ENCODE measurements at places on chromosomes 1 and 21.

DNA sequence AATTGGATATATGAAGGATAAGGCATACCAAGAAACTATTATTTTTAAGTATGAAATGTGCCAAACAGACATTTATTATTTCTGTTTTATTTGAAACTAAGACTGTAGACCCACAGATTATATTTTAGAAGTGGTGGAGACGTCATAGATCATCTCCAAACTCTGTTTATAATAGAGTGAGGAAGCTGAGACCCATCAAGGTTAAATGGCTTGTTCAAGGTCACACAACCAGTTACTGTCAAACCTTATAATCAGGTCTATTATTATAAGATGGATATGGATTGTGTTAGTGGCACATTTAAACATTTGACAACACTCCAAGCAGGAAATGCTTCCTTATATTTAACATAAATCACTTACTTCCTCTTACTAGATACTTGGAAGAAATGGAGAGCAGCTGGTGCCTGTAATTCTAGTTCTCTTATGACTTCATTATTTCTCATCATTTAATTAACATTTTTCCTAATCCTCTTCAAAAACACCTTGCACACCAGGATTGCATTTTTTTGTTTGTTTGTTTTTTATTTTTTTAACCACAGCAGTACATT, 117.0 kb downstream of the NEK7 start:
- DNase-seq, result no peak

GRCh38 chr1:15997637-15998280, 6.3 kb upstream of the SRARP start:
- DNase-seq, result no peak

DNA sequence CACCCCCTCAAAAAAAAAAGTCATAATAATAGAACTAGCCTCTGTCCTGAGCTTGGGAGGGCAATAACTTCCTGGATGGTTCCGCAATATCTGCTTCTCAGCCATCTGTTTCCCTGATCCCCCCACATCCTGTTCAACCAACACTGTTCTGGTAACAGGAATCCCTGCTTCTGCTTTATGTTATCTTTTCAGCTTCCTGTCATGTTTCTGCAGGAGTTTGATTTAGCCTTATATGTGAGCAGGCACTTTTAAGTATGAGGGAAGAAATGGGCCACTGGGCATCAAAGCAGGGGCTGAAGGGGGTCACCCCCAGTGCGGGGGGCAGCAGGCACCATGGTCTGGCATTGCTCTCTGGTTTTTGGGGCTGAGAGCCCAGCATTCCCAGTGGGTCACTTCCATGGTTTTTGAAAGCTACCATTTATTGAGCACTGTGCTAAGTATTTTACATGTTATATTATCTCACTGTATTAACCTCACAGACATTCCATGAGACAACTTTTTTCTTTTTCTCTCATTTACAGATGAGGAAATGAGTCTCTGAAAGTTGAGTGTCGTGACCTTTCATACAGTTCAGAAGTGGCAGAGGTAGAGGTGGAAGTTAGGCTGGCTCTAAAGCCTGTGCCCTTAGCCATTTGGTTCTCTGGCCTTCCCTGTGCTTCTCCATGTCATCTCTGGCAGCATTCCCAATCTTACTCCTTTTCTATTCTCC, 61.9 kb downstream of the DNTTIP2 start:
- DNase-seq, result no peak

- DNase-seq, result no peak
Observed at GRCh38 chr1:18175051-18175450, 67.5 kb downstream of the IGSF21 start.

- DNase-seq, result no peak
Observed at GRCh38 chr1:107870696-107871095, 94.3 kb downstream of the VAV3 start.

DNA sequence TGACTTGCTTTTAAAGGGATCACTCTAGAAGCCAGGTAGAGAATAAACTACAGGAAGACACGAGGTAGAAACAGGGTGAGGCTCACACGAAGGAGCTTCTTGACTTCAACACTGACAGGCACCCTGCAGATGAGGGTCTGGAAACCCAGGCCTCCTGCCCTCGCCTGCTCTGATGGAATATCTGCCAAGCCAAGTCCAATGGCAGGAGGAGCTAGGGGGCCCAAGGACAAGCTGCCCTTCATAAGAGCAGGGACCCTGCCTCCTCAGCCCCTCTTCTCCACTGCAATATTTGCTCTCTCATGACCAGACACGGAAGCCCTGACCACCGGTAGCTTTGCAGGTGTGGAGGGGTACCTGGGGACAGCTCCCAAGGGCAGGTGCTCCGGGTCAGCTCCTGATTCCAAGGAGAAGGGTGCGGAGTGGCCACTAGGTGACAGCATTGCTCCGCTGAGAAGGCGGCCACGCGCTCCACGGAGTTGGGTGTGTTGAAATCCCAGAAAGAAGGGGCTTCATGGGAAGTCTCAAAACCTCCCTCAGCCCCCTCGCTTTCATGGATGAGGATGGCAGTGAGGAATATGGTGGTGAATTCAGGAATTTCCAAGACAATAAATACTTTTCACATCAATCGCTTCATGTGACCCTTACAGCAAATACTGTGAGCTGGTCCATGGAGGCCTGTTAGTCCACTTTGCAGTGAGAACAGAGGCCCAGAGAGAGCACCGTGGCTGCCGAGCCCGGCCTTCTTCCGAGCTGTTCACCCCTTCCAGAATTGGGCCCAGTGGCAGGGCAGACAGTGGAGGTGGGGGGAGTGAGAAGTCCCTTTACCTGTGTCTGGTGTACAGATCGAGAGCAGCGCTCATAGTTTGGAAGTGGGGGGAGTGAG, 33.2 kb upstream of the PAX7 start:
- DNase-seq, result peak; percentile 10

GRCh38 chr21:32237021-32237420, 41.8 kb downstream of the MIS18A start:
- no peak for DNase-seq

- no peak for DNase-seq
Observed at GRCh38 chr1:172085317-172085716, 244.0 kb downstream of the DNM3 start.

DNA sequence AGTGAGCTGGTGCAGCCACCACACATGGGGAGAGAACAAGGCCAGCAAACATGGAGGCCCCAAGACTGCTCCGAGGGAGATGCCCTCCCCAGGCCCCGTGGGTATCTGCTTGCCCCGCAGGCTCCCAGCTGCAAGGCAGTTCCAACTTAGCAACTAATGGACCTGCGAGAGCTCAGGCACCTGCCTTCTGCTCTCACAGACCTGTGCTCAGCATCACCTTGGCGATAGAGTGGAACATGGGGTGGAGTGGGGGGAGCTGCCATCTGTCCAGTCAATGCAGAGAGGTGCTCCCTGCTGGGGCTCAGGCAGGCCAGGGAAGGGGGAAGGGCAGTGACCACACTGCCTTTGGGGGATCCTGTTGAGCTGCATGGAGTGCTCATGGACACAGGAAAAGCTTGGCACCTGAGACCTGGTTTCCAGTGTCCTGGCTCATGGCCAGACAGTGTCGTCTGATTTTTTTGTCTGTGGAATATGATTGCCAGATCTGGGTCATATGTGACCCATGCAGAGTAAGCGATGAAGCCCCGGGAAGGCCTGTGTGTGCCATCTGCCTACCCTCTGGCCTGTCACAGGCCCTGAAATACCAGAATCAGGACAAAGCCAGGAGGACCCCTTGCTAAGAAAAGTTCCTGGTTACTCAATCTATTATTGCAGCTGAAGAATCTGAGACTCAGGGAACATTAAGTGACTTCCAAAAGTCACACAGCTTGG, 39.9 kb upstream of the TENT5C start:
- no peak for DNase-seq

- no peak for DNase-seq
Observed at GRCh38 chr21:38165466-38166172, 91.2 kb upstream of the KCNJ15 start.

GRCh38 chr1:223088713-223089240, 54.3 kb downstream of the TLR5 start:
- DNase-seq, result no peak

DNA sequence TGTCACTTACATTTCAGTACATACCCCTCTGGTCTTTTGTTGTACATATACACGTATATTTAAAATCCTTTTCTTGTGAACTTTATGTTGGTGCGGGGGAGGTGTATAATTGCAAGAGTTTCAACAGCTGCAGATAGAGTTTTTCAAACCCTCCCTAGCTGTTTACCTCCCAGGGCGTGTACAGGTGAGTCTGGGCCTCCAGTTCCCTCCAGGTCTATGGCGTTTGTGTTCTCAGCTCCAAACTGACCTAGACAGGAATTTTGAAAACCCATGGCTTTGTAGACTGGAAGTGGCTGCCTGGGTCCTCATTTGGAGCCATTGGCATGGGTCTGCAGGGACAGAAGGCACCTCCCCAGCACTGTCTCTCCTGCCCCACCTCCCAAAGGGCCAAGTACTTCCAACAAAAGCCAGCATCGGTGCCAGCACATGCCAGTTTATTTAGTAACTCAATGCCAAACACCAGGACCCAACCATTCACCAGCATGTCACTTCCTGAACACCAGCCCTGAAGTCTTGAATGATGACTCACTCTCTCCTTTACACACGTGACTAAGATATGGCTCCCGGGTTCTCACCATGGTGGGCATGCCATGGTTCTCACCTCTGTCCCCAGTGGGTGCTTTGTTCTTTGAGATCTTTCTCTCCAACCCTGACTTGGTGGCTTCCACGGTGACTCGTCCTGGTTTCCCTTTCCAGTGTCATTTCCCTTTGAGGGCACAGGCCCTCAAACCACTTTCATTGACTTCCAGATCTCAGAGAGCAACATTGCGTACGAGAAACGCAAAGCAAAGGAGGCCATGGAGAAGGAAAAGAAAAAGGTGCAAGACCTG, 57.3 kb upstream of the EFHD2 start:
- peak; percentile 50 for DNase-seq

GRCh38 chr1:95012389-95012788, 60.4 kb downstream of the ALG14 start:
- no peak for DNase-seq

DNA sequence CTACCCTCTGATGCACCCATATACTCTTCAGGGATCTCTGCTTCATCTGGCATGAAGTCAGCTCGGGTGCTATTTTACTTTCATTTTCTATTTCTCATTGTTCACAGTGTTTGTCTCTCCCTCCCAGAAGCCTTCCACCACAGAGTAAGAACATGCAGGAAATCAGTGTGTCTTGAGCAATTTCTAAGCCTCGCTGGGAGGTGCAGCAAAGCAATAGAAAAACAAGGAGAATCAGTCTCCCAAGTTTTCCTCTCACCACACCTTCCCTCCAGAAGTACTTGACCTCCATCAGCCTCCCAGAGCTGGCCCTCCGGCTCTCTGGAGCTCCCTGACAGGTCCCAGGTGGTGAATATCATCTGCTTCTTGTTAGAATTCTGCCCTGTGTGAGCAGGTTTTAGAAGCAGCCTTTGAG, 594.7 kb upstream of the CAMK1G start:
- DNase-seq, result no peak

DNA sequence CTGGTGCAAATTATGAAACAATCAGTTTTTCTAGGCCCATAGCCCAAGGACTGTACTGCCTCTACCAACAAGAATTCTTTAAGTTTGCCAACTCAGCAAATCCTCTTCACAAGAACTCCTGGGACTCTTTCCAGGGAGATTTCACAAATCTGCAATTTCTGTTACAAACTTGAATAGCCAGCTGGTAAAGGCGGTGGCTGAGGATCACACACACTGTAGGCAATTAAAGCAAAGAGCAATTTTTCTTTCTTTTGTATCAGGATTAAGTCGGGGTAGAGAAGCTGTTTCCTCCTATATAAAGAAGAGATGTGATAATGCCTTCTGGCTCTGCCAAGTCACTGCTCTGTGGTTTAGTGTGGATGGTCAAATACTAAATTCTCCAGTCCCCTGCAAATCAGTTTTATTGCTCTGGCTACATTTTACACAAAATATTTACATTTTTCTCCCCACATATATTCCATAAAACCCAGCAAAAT, 1.7 kb downstream of the ALDH9A1 start:
- DNase-seq, result no peak

Measured in stimulated activated CD8-positive, alpha-beta memory T cell treated with anti-CD3 and anti-CD28 coated beads, Interleukin-15, amount 100 ng/mL, for 48 hours (primary cell).